ENCODE measurements at places on chromosomes 4 and X. TPM values are rescaled to one million over a fixed set of nuclear protein-coding genes. Genes with fewer than 3 reads are reported as not detected.

Gene C4orf50
- total RNA-seq = not detected

DNA sequence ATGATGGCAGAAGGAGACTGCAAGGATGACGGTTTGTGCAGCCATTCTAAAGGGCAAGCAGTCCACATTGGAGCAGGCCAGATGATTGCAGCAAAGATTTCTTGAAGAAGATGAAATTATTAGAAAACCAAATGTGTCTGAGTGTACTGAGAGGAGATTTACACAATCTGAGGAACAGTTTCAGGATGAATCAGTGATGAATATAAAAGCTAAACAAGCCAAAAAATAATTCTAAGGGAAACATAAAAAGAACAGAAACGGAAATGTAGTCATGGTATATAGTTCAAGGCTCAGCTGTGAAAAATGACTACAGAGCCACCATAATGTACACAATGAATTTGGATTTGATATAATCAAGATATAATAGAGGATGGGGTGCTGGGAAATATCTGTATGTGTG lies 168.5 kb downstream of the PDGFC start:
- no peak for DNase-seq

Gene OCIAD1
- 41.5 TPM for total RNA-seq

DNA sequence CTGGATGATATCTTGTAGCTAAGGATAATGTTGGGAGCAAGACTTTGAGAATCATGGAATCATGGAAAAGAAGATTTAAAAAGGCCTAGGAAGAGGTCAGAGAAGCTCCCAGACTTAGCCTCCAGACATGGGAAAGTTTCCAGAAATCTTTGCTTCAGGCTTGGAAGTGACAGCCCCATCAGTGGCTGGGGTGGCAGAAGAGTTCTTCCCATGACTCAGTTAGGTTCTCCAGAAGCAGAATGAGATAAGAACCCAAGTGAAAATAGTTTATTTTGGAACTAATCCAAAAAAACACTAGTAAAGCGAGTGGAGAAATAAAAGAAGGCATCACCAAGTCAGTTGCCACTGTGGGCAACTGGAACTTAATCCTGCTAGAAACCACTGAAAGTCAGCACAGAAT lies 506.9 kb downstream of the MID1IP1 start:
- DNase-seq = no peak

Gene STPG2
- not detected for total RNA-seq

Gene COL4A5
- not detected for total RNA-seq

Gene REELD1
- total RNA-seq = not detected

- no peak for DNase-seq
Observed at GRCh38 chr4:33133723-33134122, 2413.6 kb downstream of the PCDH7 start.

DNA sequence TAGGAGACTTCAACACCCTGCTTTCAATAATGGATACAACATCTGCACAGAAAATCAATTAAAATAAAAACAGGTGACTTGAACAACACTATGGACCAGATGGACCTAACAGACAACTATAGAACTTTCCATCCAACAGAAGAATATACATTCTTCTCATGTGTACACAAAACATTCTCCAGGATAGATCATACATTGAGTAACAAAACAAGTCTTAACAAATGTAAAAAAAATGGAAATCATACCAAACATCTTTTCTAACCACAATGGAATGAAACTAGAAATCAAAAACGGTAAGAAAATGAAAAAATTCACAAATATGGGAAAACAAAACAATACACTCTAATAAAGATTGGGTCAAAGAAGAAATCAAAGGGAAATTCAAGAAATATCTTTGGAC lies 24.7 kb downstream of the CYP2U1 start:
- DNase-seq = no peak

DNA sequence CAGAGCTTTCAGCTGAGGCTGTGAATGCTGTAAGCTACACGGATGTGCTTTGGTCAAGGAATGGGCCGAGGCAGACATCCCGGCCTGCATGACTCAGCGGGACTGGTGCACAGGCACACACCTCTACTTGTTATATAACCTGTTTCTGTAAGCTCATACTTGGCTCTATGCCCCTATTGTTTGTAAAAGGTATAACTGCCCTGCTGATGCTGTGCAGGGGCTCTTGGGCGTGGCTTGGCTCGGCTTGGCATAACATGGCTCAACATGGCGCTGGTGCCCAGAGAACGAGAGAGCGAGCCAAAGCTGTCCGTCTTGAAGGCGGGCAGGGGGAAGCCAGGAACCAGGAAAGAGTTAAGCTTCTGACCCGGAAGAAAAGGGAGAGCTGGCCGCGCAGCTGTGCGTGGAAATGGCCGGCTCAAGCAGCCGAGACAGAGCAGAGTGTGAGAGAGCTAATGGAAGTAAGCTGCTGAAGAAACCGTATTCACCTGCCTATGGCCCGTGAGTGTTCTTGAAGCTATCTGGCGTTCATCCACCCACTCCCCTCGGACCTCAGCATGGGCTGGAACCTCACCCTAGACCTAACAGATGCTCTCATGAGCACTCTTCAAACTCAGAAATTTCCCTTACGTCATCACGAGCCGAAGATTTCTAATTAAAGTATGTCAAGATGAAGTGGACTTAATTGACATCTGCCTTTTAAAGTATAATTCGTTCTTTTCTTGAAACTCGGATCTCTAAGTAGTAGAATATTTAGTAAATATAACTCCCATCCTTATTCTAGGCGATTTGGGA lies 286.3 kb upstream of the AGA start:
- peak; percentile 57 for DNase-seq

Gene FAM241A
- total RNA-seq = 0.91 TPM

- DNase-seq = no peak
Observed at GRCh38 chr4:17578482-17578891, 1.5 kb downstream of the LAP3 start.

- DNase-seq = no peak
Observed at GRCh38 chr4:76293772-76294171, 12.8 kb upstream of the STBD1 start.

Gene MAGEA4
- not detected for total RNA-seq

Gene SERTM2
- not detected for total RNA-seq

DNA sequence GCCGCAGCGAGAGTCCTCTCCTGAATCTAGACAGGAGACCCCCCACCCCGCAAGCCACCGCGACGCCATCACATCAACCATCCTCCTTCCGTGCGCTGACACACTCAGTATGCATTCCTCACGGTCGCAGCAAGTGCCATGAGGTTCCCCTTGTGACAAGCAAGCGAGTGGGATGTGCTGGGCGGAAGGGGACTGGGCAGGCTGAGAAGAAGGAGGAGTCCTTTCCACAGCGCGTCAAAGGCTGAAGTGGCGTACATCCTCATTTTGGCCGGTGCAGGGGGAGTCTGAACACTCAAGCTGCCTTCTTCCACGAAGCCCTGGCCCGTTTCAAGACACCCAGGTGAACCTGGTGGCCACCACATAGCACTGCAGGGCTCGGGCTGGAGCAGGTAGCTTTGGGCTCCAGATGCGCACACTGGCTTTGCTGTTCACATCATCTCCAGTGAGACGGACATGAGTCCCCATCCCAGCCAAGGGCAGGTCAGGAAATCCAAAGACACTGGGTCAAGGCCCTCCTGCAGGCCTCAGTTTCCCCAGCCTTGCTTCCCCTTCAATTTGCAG lies 30.4 kb downstream of the CCNQ start:
- DNase-seq = peak; percentile 19

DNA sequence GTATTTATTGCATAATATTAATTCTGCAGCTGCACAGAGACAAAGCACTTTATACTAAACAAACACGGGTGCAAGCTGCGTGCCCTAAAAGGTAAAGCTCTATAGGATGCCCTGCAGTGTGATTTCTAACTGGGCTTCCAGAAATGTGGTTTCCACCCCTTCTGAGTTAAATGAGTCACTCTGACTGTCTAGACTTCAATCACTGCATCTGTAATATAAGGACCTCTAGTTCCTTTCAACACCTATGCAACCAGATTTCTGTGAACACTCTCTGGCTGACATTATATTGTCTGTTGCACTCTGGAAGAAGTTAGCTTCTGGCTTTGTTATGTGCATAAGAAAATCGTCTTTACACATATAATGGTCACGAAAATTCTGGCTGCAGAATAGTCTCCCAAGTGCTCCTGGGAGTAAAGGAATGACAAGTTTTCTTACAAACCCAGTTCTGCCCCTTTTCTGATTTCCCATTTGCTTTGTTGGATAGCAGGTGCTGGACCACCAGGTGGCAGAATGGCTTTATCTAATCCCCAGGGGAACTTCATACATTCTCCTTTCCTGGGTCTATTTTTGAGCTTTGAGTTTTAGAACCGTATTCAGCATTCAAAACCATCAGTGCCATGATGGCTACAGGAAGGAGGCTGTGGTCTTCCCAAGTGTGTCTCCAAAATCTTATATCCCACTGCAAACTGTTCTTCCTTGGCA lies 842.2 kb downstream of the STIM2 start:
- peak; percentile 17 for DNase-seq

DNA sequence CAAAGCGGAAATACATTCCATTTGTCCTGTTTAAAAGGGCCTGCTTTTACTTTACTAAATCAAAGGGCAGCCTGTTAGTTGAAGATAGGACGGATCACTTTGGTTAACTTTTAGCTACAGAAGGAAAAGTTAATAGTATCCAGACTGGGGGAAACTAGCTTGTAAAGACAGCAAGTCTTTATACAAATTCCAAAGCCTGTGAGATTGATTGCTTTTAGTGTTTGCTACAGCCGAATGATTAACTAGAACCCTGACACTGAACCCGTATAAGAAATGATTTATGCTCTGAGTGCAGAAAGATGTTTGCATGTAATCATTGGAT lies 93.4 kb downstream of the FRAS1 start:
- no peak for DNase-seq

- DNase-seq = no peak
Observed at GRCh38 chr4:112379306-112379705, 82.1 kb downstream of the ALPK1 start.

- no peak for DNase-seq
Observed at GRCh38 chrX:101411984-101412383, 4.0 kb downstream of the HNRNPH2 start.

GRCh38 chrX:22660756-22661155 lies 339.0 kb upstream of the DDX53 start:
- no peak for DNase-seq

Gene ADH1A
- not detected for total RNA-seq

Data from HT-29 (cell line).